Sciatic nerve (tissue), 2 donors: ENCODE measurements at places on chromosomes 6 and 20.

DNA sequence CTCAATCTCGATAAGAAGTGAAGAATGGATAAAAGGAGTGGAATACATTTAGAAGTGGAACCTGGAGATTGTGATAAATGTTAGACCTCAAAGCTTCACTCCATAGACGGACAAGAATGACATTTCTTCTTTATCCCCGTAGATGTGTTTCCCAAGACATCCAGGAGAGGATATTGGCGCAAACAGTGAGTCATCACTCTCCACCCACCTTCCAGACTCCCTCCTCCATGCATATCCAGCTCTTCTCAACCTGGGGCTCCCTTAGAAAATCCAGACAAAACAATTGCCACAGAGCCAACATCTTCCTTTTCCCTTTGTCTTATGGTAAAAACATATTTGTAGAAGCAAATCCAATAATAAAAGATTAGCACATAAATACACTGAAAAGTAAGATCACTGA, 586.1 kb downstream of the PTPRT start:
- no peak for DNase-seq

DNA sequence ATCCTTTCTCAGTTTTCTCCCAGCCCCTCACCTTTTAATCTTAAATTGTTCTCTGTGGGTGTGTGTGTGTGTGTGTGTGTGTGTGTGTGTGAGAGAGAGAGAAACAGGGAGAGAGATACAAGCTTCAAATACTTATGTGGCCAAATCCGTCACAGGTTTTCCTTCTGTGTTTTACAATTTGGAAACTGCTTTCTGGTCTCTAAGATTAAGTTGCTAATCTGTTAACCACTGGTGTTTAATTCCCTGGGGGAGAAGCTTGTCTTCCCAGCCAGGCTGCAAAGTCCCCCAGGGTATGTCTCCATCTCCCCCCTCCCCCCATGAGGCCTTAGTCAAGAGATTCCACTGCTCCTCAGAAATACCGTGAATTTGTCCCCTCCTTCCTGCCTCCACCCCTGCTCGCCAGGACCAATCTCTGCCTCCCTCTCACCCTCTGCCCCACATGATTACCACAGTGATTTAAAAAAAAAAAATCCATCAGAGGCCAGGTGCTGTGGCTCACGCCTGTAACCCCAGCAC, 49.0 kb downstream of the RIPOR3 start:
- DNase-seq, result no peak

DNA sequence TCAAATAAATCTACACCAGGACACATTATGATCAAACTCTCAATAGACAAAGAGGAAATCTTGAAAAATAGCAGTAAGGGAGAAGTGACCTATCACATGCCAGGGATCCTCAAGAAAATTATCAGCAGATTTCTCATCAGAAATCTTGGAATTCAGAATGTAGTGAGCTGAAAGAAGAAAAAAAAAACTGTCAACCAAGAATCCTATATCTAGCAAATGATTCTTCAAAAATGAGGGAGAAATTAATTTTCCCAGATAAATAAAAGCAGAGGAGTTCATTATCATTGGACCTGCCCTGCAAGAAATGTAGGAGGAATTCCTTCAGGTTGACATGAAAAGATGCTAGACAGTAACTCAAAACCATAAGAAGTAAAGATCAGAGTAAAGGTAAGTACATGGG, 363.6 kb downstream of the TFAP2A start:
- DNase-seq, result no peak

GRCh38 chr6:14726816-14727493, 518.9 kb upstream of the JARID2 start:
- DNase-seq, result no peak

- DNase-seq, result no peak
These were observed 79.4 kb upstream of the NRN1 start for GRCh38 chr6:6085928-6086668.

GRCh38 chr6:169654598-169655391, 47.0 kb downstream of the WDR27 start:
- DNase-seq, result peak; percentile 85

- DNase-seq, result peak; percentile 80
These were observed 452 bp downstream of the TRAF3IP2 start for GRCh38 chr6:111605100-111605751.

DNA sequence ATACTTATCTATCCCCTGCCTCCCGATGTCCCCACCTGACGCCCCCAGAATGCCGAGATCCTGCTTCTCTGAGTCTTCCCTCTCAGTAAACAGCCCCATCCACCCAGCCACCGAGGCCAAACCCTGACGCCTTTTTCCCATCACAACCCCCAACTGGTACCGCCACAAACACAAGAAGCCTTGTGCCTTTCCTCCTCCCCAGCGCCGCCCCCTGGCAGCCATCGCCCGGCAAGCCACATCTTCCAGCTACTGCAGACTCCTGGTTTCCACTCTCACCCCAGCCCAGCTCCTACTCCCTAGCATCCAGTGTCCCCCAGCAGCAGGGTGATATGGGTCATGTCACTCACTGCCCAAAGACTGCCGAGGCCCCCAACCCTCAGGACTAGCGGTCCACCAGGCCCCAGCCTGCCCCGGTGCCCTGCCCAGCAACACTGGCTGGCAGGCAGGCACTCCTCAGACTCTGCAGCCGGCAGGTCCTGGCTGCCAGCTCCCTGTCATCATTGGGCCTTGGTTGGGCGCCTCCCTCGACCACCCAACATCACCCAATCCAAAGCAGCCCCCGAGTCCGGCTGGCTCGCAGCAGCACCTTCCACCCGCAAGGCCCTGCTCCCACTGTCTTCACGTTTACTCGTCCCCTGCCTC, 11.2 kb downstream of the TCFL5 start:
- peak; percentile 74 for DNase-seq

DNA sequence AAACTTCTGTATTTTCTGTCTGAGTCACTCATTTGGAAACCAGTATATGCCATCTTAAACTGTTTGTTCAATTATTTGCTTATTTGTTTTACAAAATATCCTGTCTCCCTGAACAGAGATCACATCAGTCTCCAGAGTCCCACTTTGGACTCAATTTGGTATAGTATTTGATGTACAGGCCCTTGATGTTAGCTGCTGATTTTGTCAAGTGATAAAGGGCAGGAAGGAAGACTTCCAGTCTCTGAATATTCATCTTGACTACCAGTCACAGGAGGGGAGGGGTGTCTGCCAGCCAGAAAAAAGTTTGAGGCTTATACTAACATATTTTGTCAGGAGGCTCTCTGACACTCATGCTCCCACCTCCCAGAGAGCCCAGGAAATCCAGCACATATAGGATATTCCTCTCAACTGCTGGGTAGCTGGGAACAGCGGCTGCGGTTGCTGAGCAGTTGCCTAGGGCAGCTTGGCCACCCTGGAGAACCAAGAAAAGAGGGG, 376.8 kb upstream of the RUNX2 start:
- no peak for DNase-seq

GRCh38 chr6:3229566-3230178, 2.2 kb upstream of the TUBB2B start:
- DNase-seq, result no peak

- DNase-seq, result no peak
These were observed 106.2 kb upstream of the ARMC2 start for GRCh38 chr6:108742041-108742440.

- DNase-seq, result no peak
These were observed 1009.7 kb upstream of the GJE1 start for GRCh38 chr6:141123049-141123448.

GRCh38 chr6:31681135-31681671, 336 bp upstream of the LY6G5C start:
- no peak for DNase-seq

- no peak for DNase-seq
These were observed 5.5 kb upstream of the PABPC1L start for GRCh38 chr20:44904377-44904776.

GRCh38 chr20:23877524-23877923, 2.0 kb downstream of the CST5 start:
- no peak for DNase-seq

DNA sequence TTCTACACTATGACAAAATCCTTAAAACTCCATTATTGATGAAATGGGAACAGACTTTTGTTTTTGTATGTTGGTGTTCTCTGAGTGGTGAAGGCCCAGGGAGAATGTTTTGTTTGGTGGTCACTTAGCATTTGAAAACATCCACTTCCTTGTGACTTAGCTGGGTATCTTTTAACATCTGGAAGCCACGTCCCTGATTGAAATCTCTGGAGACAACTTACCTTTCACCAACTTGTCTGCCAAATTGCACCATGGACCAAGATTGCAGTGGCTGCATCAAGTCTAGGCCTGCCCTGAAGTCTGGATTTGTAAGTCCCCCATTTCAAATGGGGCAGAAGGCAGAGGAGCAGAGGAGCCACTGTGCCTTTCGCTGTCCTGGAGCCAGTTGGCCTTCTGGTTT, 534 bp upstream of the EFCAB8 start:
- DNase-seq, result no peak

DNA sequence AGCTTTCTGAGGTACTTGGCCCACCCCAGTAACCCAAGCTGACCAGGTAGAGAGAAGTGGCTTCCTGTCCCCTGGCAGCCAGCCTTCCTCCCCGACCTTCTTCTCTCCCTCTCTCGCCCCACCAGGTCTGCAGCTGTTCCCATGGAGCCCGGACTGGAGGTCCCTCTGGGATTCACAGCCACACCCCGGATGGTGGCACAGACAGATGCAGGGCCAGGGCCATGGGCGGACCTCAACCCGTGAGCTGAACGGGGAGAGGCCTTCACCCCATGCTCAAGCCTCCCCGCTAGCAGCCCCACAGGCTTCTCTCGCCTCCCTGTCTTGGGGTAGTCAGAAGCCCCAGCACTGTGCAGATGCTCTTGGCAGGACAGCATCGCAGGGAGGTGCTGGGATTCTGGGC, 41.3 kb downstream of the CPXM1 start:
- DNase-seq, result peak; percentile 32

DNA sequence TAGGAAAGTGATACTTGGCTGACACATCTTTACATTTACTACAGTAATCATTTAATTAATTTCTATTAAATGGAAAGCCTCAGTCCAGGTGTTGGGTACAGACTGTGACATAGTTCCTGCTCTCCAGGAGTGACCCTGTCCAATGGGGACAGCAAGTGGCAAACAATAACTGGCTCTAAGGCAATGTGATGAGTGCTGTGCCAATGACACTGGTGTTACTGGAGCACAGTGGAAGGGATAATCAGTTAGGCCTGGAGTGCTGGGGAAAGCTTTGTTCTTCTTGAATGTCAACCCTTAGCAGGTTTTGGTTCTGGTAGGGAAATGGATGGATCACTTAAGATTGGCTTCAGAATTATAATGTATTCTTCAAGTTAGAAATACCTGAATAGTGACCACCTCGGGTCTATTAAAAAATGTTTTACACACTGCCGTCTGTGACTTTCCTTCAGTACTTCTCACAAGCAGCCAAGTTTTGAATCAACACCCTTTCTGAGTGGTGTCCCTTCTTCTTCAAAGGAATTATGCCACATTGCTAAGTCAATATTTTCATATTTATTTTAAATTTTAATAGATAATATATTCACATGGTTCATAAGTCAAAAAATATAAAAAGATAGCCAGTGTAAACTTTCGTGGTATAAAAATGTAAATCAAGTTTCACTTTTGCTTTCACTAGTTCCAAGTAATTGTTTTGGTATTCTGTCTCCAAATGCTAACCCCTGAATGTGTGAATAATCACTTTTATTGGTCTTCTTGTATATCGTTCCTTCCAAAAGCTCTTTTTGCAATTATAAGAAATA, 9.6 kb downstream of the CMTR1 start:
- no peak for DNase-seq
